NCI-H2081 (cell line): ENCODE measurements at places on chromosomes 16 and 17.

DNA sequence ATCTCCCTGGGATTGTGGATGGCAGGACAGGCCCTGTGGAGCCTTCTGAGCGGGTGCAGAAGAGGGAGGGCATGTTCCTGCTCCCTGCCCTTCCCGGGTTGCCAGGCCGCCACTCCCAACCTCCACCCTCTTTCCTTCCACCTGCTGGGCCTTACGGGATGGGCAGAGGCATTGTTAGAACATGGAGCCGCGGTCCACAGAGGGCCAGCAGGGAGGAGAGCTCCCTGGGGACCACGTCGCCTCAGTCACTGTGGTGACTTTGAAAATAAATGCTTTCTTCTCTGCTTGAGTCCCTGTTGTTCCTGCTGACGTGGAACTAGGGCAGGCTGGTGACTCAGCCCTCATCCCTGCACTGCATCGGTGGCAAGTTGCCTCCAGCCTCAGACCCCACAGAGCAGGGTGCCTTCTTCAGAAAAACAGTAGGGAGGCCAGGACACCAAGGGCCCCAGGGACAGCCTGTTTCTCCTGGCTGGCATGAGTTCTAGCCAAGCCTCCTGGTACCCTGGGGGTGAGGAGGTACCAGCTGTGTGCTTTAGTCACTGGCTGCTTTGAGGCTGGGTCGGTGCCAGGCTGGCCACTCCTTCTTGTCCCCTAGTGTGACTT is 224.9 kb downstream of the SEC14L1 start:
- peak; percentile 86 for DNase-seq

DNA sequence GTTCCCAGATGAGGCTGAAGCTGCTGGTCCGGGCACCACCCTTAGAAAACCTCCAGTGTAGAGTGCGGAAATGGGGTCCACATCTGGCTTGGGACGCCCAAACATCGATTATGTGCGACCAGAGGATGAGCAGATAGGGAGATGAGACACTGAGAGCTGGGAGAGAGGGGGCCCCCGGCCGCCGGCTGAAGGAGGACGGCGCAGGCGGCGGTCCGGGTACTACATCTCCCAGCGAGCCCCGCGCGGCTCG is 182 bp upstream of the SPECC1 start:
- DNase-seq = no peak

DNA sequence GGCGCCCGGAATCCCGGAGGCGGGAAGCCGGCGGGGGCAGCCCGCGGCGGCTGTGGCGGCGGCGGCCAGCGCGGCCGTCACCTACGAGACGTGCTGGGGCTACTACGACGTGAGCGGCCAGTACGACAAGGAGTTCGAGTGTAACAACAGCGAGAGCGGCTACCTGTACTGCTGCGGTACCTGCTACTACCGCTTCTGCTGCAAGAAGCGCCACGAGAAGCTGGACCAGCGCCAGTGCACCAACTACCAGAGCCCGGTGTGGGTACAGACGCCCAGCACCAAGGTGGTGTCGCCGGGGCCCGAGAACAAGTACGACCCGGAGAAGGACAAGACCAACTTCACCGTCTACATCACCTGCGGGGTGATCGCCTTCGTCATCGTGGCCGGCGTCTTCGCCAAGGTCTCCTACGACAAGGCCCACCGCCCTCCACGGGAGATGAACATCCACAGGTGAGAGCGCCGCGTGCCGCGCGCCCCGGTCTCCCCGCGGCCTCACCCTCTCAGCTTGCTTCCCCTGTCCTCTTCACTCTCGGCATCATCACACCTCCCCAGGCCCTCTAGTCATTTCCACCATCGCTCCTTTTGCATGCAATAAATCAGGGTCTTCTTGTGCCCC is 706 bp downstream of the SHISA6 start:
- DNase-seq = no peak

- no peak for DNase-seq
Observed at GRCh38 chr17:36188891-36189306, 7.7 kb downstream of the CCL3L1 start.

DNA sequence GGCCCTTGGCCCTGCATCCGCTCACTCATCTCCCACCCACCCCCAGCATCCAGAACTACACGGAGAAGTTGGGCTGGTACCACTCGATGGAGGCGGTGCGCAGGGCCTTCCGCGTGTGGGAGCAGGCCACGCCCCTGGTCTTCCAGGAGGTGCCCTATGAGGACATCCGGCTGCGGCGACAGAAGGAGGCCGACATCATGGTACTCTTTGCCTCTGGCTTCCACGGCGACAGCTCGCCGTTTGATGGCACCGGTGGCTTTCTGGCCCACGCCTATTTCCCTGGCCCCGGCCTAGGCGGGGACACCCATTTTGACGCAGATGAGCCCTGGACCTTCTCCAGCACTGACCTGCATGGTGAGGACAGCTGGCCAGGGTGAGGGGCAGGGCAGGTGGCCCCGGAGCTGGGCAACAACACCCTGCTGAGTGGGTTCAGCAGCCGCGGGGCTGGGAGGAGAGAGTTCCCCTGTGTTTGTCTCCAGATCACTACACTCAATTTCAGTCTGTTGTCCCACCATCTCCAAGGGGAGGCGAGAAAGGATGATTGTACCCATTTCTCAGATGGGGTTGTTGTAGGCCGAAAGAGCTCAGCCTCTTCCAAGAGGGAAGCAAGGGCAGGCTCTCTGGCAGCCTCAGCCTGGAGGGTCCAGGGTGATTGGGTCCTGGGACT is 14.4 kb downstream of the MMP15 start:
- DNase-seq = no peak

DNA sequence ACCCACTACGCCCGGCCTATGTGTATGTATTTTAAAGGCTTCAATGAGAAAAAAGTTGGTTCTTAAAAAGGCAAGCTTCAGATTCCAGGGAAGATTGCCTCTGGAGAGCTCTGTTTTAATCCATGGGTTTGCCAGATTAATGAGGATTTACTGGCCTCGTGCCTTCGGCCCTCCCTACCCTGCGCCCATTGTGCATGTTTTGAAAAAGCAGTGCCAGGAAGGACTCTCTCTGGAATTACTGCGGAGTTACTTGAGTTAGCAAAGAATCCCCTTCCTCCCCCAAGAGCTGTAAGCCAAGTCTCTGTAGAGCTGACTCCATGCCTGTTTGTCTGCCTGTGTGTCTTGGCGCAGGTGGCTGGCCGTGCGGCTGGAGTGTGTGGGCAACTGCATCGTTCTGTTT is 98.9 kb downstream of the ABCC6 start:
- no peak for DNase-seq

DNA sequence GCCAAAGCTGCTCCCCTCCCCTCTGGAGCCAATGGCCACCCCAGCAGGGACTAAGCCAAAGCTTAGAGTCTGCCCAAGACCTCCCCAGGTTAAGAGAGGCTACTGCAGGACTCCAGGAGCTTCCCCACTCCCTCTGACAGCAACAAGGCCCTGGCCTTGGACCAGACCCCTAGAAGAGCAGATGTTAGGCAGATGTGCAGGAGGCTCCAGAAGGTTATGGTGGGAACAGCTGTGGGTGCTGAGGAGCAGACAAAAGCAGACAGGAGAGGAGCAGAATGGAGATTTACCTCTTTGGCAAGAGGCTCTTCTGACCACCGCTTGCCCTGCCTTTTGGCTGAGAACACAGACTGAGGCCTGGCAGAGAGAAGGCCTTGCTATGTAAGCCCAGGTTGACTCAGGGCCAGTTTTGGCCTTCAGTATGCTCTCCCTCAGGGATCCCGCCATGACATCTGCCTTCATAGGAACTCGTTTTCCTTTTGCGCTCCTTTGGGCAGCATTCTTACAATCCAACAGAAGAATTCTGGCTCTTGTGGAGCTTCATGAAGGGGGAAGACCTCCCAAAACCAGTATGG is 113.0 kb downstream of the RBFOX3 start:
- no peak for DNase-seq

GRCh38 chr17:42002792-42003301 is 14.4 kb downstream of the DNAJC7 start:
- no peak for DNase-seq

DNA sequence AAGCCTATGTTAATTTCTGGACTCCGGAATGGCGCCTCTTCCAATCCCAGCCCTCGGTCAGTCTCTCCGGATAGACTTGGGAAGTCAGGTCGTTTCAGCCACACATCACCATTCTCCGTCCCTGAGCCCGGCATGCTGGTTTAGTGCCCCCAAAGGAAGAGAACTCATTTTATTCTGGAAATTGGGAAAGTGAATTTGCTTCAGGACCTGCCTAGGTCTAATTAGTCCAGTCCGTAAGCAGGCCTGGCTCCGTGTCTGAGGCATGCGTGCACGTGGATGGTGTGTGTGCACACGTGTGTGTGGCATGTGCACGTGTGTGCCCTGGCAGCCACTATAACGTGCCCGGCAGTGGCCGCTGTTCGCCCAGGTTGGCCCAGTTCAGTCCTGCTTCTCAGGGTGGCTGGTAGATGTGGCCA is 77.4 kb downstream of the RPA1 start:
- no peak for DNase-seq

- no peak for DNase-seq
Observed at GRCh38 chr17:11279776-11280344, 38.8 kb downstream of the SHISA6 start.

- no peak for DNase-seq
Observed at GRCh38 chr17:4785311-4786105, 656 bp downstream of the VMO1 start.

- peak; percentile 89 for DNase-seq
Observed at GRCh38 chr17:79991140-79991923, 44.3 kb downstream of the TBC1D16 start.
